Stimulated activated CD8-positive, alpha-beta memory T cell treated with anti-CD3 and anti-CD28 coated beads, Interleukin-7, amount 100 ng/mL, for 48 hours (primary cell): ENCODE measurements at places on chromosomes 7 and 10.

DNA sequence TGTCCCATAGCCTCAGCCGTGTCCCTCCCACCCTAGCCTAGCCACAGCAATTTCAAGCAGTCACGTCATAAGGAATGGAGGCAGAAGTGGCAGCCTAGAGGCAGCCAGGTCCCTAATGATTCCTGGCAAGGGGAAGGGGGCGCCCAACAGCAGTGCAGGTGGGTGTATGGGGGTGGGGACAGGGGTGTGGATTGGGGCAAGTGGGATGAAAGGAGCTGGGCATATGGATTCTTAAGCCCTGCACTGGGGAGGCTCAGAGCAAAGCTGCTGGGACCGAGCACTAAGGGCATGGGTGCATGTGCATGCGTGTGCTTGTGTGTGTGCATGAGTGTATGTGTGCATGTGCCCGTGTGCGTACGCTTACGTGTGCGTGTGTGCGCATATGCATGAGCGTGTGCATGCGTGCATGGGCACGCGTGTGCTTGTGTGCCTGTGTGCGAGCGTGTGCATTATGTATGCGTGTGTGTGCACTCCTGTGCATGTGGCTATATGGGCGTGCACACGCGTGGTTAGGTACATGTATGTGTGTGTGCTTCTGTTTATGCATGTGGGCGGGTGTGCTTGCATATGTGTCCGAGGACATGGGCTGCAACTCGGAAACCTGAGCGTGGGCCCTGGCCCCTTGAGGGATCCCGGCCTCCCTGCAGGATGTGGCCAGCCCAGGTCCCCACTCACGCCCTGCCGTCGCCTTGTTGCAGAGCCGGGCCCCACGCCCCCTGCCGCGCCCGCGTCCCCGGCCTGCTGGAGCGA is 34.1 kb downstream of the SH2B2 start:
- DNase-seq: no peak

GRCh38 chr10:57972783-57973182 is 294.9 kb downstream of the IPMK start:
- no peak for DNase-seq

DNA sequence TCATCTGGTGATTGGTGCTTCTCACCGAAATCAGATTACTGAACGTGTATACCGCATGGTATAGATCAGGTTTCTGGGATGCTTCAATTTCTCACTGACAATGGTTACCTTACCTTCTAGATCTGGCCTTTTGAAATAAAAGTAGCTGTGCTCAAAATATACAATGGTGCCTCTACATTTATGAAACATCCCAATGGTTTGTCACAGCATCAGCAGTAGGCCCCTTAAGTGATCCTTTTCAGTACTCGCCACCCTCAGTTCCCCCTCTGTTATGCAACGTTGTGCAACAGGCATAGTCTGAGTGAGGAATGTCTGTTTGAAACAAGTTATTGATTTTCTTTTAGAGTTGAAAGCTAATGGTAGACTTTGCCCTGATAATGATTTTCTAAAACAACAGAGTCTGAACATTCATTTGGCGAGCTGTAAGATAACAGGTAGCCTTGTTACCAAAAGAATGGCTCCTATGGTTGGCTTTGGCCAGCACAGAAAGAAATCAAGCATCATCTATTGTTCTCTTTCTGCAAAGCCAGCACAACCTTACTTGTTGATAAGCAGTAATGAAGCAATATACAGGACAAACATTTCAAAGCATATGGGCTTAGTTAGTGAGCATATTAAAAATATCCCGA is 693.9 kb downstream of the PARD3 start:
- DNase-seq: no peak

GRCh38 chr7:37726016-37726415 is 42.5 kb downstream of the GPR141 start:
- DNase-seq: no peak

- no peak for DNase-seq
Observed at GRCh38 chr7:2104716-2105115, 128.0 kb downstream of the MAD1L1 start.

DNA sequence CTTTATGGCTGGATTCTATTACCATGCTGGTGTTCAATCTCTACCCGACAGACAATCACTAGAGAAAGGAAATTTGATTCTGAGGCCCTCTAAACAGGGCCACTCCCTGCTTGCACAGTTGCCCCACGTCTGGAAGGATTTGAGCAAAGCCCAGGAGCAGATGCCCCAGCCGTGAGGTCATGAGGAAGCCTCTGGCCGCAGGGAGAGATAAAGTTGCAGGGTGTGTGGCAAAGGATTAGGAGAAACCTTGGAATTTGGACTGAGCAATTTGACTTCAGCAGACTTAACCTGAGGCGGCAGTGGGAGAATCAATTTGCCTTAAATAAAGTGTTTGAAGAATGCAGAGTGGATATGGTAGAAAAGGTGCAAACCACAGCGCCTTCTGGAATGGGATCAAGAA is 40.2 kb upstream of the KLF6 start:
- DNase-seq: no peak
